Renal pelvis (tissue), 12 donors: ENCODE measurements at places on chromosomes 12 and 14. TPM values are rescaled to one million over a fixed set of nuclear protein-coding genes. Genes with fewer than 3 reads are reported as not detected.

CHURC1 gene
- 51.6 TPM for polyA plus RNA-seq

DNA sequence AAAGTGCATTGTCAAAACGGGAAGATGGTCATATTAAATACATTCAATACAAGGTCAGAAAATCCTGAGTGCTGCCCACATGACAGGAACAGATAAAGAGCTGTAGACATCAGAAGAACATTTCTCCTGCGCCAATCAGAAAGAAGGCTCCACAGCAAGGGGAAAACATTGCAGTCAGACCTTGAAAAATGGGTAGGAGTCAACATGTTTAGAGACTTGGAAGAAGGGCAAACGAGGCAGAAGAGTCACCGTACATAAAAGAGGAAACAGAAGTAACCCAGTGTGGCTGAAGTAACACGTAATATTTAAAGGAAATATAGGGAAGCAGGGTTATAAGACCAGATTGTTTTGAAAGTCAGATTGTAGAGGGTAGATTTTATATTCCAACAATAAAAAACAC is 11.9 kb downstream of the SPPL3 start:
- DNase-seq, result no peak

- DNase-seq, result no peak
Measured at GRCh38 chr12:78176643-78177042, 345.9 kb downstream of the NAV3 start.

CLEC7A gene
- polyA plus RNA-seq, result 1.9 TPM

- DNase-seq, result no peak
Measured at GRCh38 chr12:8953773-8954402, 4.4 kb upstream of the M6PR start.

P2RX2 gene
- 1.6 TPM for polyA plus RNA-seq

GRCh38 chr14:20631023-20631879 is 10.2 kb downstream of the OR6S1 start:
- no peak for DNase-seq

CISTR gene
- polyA plus RNA-seq, result not detected

DNA sequence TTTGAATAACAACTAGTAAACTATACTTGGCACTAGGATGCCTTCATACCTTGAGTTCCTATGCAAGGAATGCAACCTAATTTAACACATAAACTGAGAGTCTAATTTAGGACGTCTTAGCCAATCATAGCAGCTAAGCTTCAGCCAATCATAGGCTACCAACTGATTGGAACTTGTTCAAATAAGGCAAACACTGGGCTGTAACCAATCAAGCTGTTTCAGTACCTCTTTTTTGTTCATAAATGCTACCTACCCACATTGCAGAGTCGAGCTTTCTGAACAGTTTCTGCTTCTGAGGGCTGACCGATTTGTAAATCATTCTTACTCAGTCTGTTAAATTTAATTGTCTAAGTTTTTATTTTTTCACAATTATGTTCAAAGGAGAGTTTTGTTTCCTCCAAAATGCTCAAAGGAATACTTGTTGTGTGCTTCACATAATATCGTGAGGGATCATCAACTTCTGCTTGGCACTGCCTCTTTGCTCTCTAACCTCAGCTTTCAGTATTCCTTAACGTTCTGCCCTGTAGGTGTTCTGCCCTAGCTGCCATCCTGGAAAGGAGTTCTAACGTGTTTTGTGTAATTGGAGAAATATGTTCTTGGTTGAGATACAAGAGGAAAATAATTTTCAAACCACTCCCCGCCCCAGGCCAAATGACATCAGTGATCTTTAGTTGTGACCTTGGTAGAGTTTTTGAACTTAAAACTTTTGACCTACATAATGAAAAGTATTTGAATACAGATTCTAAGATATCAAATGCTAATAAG is 380.4 kb upstream of the MIS18BP1 start:
- DNase-seq, result no peak

PAN2 gene
- 98.9 TPM for polyA plus RNA-seq
